ENCODE measurements at places on chromosomes 5 and 9.

DNA sequence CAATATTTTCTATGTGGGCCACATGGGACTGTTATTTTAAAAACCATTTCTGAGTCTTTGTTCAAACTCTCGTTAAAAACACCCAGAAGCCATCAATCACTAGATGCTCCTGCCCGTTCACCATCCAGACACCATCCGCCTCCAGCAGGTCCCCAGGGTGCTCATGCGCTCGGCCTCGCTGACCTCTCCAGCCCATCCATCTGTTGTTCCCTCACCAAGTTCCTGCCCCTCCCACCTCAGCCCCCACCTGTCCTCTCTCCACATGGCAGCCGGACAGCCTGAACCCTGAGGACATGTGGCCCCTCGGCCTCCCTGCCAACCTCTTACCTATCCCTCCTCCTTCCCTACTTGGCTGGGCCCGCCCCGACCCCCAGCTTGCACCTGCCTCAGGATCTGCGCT, 31.6 kb downstream of the NSUN2 start:
- no peak for DNase-seq

- no peak for DNase-seq
These were observed 7.7 kb downstream of the NR3C1 start for GRCh38 chr5:143395638-143396352.

DNA sequence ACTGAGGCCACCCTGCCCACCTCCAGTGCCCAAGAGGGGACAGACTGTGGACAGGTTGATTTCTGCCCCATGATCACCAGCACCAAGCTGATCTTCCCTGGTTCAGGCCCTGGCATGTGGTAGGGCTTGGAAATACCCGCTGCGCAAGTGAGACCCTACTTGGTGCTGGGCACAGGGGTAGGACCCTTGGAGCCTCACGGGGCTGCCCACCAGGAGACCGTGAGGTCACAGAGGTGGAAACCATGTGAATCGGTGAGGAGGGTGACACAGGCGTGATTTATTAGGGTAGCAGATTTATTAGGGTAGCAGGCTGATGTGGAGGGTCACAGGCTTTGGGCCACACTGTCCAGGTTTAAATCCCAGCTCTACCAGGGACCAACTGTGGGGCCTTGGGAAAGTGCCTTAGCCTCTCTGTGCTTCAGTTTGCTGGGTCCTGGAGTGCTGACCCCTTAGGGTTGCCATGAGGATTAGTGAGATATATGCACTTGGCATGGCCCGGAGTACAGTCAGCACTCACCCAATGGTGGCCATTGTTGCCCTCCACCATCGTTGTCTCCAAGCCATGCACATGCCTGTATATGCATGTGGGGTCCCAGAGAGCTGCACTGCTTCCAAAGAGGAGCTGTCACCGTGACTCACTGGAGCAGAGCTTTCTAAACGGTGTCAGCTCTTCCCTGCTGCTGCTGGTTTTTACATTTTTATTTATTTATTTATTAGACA, 20.9 kb upstream of the DUSP1 start:
- DNase-seq = no peak

DNA sequence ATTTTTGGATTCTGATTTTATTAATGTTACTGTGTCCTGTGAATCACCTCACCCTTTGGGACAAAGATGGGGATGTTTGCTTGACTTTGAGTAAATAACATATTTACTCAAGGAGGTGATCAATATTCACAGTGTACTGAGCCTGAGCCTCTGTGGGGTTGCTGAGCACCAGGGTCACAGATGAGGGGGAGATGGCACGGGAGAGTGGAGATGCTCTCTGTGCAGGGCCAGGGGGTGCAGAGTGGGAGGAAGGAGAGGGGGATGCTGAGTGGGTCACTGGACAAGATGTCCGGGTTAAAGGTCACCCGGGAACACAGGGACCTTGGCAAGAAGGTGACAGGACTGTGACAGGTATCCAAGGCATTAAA, 4.0 kb downstream of the SQSTM1 start:
- DNase-seq = no peak

DNA sequence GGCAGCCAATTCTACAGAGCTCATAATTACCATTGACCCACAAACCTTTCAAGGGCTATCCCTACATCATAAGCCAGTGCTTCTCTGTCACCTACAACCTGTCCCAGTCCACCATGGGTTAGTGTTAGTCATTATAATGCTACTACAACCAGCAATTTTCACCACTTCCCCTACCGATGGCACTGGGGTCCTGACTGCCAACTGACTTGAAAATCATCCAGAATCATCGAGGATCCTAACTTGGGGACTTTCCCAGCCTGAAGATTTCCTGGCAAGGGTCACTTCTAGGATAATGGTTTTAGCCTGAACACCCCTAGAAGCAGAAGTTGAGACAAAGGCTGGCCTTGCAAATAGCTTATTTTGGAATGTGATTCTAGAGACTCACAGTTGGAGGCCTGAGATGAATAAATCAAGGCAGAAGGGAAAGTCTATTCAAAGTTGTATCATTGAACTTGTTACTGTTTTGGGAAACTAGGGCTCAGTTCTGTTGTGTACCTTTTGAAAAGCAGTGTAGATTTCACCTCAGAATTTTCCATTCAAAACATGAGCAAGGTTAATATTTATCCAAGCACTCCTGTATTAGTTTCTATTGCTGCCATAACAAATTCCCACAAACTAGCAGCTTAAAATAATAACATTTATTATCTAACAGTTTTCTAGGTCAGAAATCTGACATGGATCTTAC, 633.0 kb downstream of the LRRC70 start:
- no peak for DNase-seq

GRCh38 chr5:142445266-142445665, 120.4 kb upstream of the SPRY4 start:
- no peak for DNase-seq

- peak; percentile 45 for DNase-seq
These were observed 6.1 kb upstream of the AP3B1 start for GRCh38 chr5:78300464-78301045.

- DNase-seq = no peak
These were observed 418.6 kb upstream of the GRAMD2B start for GRCh38 chr5:126004636-126005035.

- DNase-seq = no peak
These were observed 90.8 kb upstream of the EGFLAM start for GRCh38 chr5:38167562-38167996.

DNA sequence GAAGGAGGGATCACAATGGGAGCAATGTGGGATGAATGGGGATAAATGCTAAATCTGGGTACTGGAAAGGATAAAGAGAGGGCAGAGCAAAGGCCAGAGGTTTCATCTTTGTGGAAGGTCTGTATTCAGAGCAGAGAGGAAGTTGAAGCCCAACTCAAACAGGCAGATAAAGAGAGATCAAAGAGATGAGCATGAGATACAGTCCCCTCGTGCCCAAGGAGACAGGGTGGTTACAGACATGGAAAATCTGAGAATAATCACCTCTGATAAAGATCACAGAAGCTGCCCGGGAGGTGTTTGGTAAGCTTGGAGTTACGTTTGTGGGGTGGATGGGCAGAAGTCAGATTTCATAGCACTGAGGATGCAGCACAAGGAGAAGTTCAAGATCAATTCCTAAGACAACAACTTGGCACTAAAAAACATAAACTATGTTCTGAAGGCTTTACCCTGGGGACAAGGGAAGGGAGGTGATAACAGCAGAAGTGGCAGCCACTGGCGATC, 459 bp upstream of the ERAP2 start:
- peak; percentile 35 for DNase-seq

- no peak for DNase-seq
These were observed 625 bp downstream of the EXOSC2 start for GRCh38 chr9:130694205-130694604.

DNA sequence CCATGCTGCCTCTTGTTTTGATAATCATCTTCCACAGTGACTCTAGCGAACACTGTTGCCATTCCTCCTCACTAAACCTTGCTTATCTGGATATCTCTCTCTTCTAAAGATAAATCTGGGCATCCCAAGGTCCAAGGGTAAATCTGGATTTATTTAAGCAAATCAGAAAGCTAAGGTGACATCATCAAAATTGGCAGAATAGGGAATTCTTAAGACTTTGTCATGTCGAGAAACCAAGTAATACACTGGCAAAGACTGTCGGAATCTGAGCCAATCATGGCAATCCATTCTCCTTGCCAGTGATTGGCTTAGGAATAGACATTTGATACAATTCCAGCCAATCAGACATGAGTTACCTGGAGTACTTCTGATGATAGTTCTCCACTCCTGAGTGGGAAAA, 362.7 kb upstream of the PTGER4 start:
- DNase-seq = no peak

- peak; percentile 69 for DNase-seq
These were observed 30.0 kb upstream of the TRIO start for GRCh38 chr5:14112998-14113652.

- DNase-seq = peak; percentile 56
These were observed 59.4 kb downstream of the SIL1 start for GRCh38 chr5:139138809-139139208.

DNA sequence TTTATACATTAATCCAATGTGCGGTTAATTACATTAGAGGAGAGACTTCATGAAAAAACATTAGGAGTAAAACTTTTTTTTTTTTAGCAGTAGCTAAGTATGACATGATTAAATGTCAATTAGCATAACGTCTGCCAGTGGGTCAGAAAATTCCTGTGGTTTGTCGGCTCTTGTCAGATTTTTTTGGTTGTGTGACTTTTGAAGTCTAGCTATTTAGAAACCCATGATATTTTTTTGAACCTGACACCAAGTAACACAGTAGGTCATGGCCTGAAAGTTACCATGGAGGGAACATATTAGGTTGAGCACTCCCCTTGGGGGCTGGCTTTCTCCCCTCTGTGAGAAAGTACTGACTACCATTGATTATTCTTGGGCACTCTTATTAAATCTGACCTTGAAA, 84.8 kb upstream of the ALDH1A1 start:
- DNase-seq = no peak

DNA sequence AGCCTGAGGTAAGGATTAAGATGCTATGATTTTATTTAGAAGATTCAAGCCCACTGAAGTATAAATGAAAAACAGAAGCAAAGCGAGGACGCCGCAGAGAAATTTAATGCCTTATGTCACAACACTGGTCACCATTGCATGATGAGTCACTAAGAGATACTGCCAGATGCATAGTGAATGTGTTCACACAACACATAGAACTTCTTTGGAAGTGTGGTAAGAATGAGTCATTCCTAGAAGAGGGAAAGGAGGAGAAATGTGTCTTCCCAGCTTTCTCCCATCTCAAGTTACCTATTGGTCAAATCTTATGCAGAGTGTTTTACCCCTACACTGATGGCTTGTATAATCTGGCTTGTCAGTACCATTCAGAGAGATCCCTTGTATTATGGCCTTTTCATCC, 465.3 kb upstream of the ARRDC3 start:
- no peak for DNase-seq

GRCh38 chr9:4832786-4833579, 40.2 kb downstream of the RCL1 start:
- DNase-seq = peak; percentile 98

DNA sequence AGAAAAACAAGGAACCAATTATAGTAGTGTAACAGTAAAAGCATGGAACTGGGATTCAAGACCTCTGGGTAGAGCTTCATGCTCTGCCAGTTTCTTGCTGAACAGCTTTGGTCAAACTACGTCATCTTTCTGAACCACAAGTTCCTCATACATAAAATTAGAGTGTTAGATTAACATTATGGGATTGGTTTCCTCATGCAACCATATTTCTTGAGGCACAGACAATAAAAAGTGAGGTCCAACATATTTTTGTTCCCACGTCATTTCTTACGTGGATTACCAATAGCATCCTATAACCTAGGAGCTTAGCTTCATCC, 354.8 kb downstream of the TMEM232 start:
- no peak for DNase-seq

DNA sequence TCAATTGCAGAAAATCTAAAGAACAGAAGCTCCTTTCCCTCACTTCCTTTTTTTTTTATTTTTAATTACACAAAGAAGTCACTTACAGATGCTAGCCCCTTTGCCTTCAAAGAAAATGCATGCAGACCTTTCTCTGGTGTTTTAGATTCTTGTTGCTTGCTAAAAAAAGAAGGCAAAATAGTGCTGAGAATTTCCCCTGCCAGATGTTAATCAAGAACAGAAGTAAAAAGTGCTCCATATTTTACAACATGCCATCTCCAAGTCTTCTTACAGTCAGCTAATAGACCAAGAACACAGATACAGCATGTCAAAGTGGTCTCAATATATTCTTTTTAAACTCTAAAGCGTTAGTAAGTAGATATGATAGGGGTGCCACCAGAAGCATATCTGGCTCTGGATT, 142.8 kb upstream of the RGMB start:
- no peak for DNase-seq

DNA sequence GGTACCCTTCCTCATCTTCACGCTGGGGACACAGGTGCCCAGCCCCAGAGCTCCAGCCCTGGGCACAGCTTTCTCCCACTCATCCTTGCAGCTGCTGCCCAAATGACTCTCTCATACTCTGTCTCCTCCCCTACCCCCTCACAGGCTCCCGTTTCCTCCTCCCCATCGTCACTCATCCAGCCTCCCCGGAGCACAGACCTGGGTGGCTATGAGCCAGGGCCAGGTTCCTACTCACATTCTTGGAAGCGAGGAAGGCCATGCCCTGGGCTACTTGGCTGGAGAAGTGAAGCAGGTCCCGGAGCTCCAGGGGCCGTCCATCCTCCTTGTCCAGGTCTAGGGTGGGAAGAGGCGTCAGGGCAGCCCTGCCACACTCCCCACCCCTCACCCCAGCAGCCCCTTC, 29.3 kb downstream of the CSF1R start:
- DNase-seq = no peak

- DNase-seq = no peak
These were observed 79.4 kb downstream of the SIL1 start for GRCh38 chr5:139118804-139119203.

DNA sequence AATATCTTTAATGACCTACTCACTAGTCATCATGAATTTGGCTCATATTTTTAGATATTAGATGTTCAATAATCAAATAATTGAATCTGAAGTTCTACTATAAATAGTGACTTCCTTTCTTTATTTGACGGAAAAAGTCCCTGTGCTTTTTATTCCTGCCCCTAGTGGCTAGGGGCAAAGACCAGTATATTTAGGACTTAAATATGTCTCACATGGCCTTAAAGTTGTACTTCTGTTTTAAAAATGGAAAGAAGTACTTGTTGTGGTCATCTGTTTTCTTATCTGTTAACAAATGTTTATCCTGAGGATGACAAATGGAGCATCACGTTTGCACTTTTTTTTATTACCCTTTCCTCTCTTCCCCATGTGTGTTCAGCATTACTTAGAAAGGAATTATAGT, 89.2 kb upstream of the GRHPR start:
- DNase-seq = no peak

DNA sequence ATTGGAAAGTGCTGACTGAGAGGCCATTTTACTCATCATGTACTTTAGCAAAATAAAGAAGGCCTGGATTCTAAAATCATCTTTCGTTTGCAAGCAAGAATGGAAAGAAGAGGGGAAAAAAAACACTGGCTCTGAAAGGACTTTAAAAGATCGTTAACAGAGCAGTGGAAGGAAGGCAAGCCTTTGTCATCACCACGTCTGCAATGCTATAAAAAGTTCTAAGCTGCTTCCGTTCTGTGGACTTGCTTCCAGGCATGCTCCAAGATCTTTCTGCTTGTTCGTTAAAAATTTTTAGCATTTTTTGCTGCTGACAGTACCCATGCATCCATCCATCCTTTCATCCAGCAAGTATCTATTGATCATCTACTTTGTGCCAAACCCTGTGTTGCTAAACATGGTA, 226.5 kb downstream of the GABBR2 start:
- no peak for DNase-seq

GRCh38 chr9:83425240-83425639, 113.0 kb downstream of the FRMD3 start:
- DNase-seq = no peak

- no peak for DNase-seq
These were observed 5.7 kb upstream of the DOCK2 start for GRCh38 chr5:169631360-169631759.

Data from dermis blood vessel endothelial cell (primary cell).